ENCODE measurements at places on chromosomes 1 and 21.

GRCh38 chr1:169483500-169483966, 2.2 kb downstream of the SLC19A2 start:
- DNase-seq, result peak; percentile 34

GRCh38 chr1:24704411-24705259, 40.6 kb upstream of the CLIC4 start:
- peak; percentile 58 for DNase-seq

DNA sequence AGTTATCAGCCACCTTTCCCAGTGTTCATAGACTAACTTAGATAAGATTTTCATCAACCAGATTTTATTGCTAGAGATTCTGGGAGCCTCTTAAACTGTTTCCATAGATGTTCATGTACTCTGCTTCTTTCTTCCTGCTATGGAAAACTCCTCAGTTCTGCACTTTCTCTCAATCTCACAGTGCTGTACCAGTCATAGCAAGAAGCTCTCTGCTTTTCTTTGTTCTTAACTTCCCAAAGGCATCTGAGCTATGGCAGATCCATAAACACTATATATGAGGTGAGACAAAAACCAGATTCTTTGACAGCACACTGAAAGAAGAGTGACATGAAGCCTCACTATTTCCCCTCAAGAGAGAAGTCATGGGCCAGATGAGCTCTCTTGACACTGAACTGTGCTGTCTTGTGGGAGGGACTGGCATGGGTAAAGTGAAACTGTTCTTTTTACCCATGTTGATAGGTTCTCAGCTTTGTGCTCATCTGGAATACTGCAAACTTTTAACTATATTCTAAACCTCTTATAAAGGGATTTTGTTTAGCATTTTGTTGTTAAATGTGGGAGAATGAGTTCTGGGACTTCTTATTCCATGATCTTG, 64.2 kb upstream of the LYPLAL1 start:
- DNase-seq, result no peak

DNA sequence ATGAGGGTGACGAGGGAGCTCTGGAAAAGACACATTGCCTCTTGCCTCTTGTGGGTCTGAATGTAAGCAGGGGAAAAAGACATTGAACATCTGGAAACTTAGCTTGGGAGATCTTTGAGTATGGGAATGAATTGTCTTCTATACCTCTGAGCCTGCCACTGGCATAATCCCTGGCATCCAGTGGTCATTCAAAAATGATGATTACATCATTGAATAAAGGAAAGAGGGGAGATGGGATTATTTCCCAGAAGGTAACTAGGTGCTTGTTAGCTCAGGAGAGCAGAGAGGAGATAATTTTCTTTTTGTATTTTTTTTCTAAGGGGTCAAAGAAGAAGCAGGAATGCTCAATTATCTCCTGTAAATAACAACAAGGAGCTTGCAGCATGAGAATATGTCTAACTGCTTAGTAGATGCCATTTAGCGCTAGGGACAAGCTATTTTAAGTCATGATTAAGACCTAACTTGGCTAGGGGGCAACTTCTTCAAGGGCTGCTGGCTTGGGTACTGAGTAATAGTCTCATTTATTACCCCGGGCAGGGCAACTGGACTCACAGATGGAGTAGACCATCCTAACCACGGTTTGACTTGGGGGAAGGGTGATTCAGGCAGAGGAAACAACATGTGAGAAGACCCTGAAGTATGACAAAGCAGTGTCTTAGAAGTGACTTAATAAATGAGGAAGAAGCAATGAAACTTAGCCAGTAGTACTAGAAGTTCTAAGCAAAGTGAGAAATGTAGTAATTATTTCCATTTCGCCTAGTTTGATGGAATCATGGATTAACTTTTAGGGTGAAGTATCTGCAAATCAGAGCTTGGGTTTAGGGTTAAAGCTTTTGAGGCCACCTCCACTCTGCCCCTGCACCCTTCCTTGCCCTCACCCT, 11.0 kb upstream of the XCL2 start:
- no peak for DNase-seq

DNA sequence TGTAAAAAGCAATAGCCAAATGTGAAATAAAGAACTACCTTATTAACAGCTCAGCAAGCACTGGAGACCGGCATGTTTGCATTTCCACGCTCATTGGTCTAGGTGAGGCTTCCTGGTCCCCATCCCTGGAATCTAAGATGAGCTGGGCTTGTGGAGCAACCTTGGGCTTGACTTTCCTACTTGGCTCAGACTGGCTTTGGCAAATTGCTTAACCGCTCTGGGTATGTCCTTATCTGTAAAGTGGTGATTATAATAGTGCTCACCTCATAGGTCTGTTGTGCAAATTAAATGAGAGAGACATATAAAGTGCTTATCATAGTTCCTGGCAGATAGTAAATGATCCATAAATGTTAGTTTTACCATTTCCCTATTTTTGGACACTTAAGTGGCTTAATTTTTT, 49.4 kb upstream of the CACNA1E start:
- DNase-seq, result no peak

- DNase-seq, result no peak
Observed at GRCh38 chr21:38743772-38744529, 61.8 kb upstream of the ETS2 start.

- peak; percentile 9 for DNase-seq
Observed at GRCh38 chr1:63148825-63149645, 173.3 kb upstream of the FOXD3 start.

DNA sequence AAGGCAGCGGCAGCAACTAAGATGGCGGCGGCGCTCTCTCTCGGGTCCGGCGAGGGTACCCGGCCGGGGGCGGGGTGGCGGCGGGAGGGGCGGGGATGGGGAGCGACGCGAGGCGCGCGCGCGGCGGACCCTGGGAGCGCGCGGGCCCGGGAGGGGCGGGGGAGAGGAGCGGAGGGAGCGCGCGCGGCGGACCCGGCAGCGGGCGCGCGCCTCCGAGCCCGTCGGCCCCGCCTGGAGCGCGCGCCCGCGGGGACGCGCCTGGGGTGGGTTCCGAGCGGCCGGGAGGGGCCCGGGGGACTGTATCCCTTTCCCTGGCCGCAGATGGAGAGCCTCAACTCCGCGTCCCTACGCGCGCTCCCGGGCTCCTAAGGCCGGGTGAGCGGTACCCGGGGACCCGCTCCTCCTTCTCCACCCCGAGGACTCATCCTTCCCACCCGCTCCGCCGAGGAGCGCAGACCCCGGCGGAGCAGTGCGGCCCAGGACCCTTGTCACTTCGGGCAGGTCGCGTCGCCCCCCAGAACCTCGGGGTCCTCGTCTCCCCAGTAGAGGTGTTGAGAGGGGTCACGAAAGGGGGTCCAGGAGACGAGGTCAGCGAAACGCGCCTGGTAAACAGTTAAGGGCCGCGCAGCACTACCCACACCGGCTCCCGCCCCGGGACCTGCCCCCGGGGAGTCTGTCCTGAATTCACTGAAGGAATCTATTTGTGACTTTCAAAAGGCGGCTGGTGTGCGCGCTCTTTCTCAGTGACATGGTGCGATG, at the start of gene CLSTN1:
TSS of gene CLSTN1 (minus strand) at position 23 of the 759 bp plus-strand sequence. CDS start 232 bp downstream, outside the sequence.
- DNase-seq, result peak; percentile 89

GRCh38 chr1:205668951-205669340, 11.4 kb downstream of the SLC45A3 start:
- DNase-seq, result no peak

- DNase-seq, result no peak
Observed at GRCh38 chr21:44450402-44450801, 4.9 kb upstream of the LRRC3 start.

- DNase-seq, result no peak
Observed at GRCh38 chr1:115183158-115183557, 93.9 kb upstream of the TSPAN2 start.

DNA sequence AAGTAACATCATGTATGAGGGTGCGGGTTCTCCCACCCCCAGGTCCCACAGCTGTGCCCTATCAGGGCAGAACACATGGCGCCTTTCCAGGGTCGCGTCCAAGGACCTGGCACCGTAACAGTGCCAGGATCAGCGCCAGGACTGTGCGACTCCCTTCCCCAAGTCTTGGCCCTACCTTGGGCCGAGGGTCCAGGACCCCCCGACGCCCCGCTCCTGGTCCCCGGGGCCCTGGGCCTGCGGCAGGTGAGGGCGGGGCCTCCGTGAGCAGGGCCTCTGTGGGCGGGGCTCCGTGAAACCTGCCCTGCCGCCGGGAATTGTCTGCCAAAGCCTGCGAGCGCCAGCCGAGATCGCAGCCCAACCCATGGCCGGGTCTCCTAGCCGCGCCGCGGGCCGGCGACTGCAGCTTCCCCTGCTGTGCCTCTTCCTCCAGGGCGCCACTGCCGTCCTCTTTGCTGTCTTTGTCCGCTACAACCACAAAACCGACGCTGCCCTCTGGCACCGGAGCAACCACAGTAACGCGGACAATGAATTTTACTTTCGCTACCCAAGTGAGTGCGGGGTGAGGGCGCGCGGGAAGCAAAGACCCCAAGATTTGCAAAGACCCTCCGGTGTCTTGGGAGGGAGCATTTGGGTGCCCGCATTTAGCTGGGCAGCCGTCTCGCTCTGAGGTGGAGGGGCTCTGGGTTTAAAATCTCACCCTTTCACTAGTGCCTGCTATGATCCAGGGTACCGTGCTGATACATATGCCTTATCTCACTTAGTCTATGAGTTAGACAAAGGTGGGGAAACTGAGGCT, at the start of gene RHBG:
TSS of gene RHBG (plus strand) at position 323 of the 796 bp plus-strand sequence. CDS start at position 362, 39 bp downstream.
- DNase-seq, result peak; percentile 53

GRCh38 chr1:74715236-74715502, 17.7 kb downstream of the CRYZ start:
- no peak for DNase-seq

GRCh38 chr1:9852410-9853248, 28.9 kb upstream of the CLSTN1 start:
- DNase-seq, result no peak

GRCh38 chr1:236608930-236609726, 4.8 kb upstream of the HEATR1 start:
- DNase-seq, result peak; percentile 73

DNA sequence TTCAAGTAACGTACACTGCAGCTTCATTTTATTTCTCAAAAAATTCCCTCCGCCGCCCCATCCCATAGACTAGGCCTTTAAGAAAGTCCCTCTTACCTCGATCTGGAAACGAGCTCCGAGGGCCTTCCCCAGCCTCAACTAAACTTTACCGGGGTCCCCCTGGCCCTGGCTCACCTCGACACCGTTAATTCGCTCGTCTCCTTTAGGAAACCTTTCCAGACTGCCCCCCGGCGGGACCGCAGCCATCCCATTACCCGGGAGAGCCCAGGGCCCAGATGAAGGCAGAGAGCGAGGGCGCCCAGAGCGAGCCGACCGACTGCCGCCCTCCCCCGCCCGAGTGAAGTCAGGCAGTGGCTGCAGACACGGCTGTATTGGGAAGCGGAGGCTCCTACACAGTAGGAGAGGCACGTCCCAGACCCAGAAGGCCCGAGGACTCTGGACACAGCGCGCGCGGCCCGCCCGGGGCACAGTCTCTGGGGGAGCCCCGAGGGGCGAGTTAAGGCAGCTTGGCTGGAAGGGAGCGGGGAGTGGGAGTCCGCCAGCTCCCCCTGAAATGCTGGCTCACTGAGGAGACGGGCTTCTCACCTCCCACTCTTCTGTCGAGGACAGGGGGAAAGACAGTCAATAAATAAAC, 14.6 kb downstream of the SEMA6C start:
- no peak for DNase-seq

DNA sequence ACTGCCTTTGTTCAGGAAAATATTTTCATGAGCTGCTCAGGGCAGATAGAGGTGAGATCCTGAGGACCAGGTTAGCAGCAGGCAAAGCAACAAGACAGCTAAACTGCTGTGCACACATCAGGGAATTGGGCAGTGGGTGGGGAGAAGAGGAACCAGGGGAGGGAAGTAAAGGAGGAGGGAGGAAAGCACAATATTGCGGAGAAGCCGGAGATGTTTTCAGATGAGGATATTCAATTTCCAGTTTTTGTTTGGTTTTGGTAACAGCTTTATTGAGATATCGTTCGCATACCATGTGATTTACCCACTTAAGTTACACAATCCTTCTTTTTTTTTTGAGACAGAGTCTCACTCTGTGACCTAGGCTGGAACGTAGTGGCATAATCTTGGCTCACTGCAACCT, 34.5 kb downstream of the EPHA10 start:
- DNase-seq, result no peak

DNA sequence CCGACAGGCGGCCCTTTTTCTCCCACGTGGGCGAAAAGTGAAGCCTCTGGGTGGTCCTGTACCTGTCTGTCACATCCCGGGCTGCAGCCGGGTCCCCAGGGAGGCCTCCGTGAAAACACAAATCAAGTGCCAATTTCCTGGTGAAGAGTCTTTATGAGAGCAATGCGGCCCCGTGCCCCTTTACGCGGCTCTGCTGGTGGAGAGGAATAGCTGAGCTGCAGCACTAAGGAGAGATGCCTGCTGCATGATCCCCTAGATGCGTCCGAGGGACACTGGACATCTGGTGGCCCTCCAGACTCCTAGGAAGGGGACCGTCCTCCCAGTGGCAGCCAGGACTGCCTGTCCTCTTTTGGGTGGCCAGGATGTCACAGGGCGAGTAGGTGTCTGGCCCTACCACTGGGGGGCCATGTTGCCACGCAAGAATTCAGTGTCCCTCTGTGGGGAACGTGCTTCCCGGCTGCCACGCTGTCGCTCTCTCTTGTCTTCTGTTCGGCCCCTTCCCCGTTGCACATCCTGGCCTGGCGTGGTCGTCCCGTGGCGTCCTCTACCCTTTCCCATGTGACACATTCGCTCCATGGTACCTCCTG, 38.7 kb downstream of the COL18A1 start:
- no peak for DNase-seq

DNA sequence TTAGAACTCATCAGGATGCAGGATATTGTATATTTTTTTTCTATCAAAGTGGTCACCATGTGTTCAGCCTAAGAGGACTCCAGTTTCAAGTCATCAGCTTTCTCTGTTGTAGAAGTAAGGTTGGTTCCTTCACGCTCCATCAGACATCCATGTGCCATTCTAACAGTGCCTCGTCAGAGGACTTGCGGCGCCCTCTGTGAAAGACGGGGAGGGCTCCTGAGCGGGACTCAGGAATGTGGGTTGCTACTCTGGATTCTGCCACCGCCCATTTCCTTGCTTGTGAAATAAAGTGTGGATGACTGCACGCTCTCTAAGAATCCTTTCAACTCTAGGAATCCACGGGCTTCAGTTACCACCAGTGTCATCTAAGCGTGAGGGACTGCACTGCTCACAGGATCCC, 593.5 kb downstream of the KIF26B start:
- no peak for DNase-seq

- DNase-seq, result peak; percentile 81
Observed at GRCh38 chr1:94884106-94884505, 42.8 kb downstream of the CNN3 start.

DNA sequence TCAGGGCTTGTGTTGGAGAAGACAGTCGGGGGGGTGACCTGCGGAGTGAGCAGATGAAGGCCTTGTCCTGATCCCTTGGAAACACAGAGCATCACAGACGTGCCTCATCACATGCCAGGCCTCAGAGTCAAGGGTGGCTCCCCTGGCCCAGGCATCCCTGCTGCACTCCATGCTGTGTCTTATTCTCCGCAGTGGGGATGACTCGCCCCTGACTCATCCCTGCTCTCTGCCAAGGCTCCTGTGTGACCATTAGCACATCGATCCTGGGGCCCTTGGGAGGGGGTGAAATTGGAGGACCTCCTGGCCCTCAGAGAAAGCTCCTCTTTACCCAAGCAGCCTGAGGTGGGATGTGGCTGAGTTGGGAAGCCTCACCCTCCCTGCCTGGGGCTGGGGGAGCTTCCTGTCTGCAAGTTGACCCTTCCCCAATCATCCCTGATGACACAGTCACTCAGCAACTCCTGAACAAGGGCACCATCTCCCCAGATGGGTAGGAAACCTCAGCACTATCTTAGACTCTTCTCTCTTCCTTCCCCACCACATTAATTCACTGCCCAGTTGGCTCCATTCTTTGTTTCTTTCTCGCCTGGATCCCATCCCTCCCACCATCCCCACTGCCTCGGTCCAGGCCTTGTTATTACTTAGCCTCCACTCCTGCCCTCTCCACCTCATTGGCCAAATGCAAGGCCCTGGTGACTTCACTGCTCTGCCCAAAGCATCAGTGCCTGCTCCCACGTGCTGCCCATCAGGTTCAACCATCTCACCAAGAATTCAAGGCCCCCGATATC, 74.6 kb downstream of the CAMK2N1 start:
- DNase-seq, result no peak
